ENCODE measurements at places on chromosomes 5 and 9.

- no peak for DNase-seq
Measured at GRCh38 chr9:107141967-107142366, 141.1 kb upstream of the RAD23B start.

DNA sequence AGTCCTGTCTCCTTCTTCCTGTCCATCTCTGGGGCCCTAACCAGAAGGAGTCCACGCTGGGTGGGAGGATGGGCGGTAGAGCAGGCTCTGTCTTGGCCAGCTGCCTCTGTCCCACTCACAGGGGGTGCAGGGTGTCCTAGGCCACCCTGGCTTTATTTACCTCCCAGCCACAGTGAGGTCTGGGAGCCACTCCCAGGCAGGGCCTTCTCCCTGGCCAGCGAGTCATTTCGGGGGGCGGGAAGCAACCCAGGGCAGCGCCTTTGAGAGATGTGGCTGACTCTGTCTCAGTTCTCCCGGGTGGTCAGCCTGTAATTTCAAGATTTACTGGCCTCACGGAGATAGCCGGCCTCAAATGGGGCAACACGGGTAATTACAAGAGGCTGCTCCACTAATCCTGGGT is 67.4 kb upstream of the PTCH1 start:
- no peak for DNase-seq

DNA sequence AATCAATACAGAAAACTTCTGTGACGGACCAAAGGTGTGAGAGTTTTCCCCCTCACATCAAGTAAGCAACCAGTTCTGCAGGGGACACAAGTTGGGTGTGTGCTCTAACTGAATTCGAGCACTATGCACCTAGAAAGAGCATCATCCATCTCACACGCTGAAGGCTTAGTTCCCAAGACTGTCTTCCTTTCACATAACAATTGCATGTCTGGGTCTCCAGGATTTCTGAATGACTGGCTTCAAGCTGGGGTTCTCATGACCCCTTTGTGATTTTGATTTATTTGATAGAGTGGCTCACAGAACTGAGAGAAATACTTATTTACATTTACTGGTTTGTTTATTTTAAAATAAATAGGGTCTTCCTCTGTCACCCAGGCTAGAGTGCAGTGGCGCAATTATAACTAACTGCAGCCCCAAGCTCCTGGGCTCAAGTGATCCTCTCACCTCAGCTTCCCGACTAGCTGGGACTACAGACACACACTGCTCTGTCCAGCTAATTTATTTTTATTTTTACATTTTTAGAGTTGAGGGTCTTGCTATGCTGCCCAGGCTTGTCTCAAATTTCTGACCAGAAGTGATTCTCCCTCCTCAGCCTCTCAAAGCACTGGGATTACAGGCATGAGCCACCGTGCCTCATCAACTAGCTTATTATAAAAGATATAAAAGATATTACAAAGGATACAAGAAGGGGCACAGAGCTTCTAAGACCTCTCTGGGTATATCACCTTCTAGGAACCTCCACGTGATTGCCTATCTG is 316.7 kb upstream of the CDH12 start:
- DNase-seq: no peak

DNA sequence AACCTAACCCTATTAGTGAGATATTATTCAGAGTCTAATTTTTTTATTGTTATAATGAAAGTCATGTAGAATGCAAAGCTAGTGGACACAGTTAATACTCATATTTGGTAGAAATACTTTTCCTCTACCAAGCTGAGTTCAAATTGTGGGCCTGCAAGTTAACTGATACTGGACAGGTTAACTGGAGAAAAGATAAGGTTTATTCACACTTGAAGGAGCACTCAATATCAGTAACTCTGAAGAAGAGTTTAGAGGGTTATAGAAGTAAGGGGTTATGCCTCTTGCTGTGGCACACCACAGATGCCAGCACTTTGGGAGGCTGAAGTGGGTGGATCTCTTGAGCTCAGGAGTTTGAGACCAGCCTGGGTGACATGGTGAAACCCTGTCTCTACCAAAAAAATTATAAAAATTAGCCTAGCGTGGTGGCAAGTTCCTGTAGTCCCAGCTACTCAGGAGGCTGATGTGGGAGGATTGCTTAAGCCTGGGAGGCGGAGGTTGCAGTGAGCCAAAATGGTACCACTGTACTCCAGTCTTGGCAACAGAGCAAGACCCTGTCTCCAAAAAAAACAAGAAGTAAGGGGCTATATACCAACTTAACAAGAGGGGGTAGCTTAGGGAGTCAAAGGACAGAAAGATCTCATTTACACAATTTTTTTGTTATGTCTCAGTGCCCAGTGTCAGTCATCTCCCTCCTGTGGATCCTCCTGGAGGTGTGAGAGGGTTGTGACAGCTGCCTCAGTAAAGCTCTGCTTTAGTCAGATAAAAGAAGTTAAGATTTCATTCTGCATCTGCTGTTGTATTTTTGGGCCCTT is 121.2 kb upstream of the GRHPR start:
- no peak for DNase-seq

- no peak for DNase-seq
Measured at GRCh38 chr5:60362158-60362557, 337.8 kb downstream of the DEPDC1B start.

All from T47D (cell line).